ENCODE measurements at places on chromosomes 6 and 20. TPM values are rescaled to one million over a fixed set of nuclear protein-coding genes. Genes with fewer than 3 reads are reported as not detected.

GRCh38 chr20:26207237-26207966 lies 510.7 kb upstream of the ZNF337 start:
- no peak for DNase-seq

CST5 gene
- 0.79 TPM for total RNA-seq

GRCh38 chr6:22413681-22414311 lies 117.0 kb upstream of the PRL start:
- no peak for DNase-seq

GRCh38 chr20:25051386-25052155 lies 6.4 kb downstream of the ACSS1 start:
- DNase-seq: no peak

DNA sequence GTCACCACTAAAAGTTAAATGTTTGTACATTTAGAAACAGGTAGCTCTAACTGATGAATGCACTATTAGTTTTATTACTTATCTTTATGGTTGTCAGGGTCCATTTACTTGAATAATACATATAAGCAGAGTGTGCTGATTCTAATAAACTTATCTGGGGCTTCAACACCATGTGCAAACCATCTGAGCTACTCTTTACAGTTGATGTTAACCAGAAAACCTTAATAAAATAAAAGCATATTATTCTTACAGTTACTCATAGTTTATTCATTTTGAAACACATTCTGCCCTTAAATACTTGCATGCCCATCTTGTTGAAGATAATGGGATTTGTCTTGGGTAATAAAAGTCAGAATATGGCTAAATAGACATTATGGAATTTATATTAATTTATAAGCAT lies 1042.2 kb downstream of the EPHA7 start:
- DNase-seq: no peak

DNA sequence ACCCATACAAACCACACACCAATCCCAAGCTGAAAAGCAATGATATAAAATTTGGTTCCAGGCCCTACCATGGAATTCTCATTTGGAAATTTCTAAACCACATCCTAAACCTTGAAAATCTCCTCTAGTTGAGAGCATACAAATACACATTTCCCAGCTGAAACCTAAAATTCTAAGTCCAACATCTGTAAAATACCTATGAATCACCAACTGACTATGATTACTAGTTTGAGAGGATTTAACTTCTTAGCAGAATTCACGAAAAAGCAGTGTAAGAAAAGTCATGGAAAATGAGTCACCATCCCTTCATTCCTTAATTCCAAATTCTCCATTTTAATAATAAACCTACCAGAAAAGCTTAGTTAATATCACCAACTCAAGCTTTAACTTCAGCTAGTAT lies 15.4 kb downstream of the RANBP9 start:
- no peak for DNase-seq

DNA sequence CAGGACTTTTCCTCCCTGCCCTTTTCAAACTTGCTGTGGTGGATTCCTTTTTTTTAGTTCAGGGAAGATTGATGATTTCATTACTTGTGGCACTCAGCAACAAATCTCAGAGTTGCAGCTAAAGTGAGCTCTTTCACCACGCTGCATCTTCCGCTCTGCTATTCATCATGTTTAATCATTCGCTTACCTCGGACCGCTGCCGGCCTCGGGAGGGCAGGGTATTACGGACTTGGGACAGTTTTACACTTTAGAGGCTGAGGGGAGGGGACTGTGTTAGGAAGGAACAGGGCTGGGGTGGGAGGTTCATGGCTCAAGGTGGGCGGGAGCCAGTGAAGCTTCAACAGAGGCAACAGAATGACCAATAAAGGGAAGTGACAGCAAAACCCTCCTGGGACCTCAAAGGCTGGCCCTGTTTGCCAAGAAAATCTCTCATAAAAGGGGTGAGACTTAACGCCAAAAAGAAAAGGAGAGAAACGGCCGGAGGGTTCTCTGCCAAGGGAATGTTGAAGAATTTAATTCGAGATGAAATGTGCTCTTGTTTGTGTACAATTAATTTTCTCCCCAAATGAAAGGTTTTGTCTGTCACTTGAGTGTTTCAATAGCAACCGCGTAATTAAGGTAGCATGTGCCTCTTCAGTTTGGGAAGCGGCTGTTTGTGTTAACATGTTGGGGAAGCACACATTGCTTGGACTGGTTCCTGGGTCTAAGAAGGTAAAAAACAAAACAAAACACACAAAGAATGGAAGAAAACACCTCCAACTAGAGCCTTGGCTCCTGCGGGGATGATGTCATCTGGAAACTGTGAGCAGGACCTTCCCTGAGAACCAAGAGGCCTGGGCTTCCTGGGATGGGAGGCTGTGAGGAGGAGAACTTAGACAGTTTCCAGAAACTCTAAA lies 72.5 kb upstream of the SULF2 start:
- DNase-seq: no peak

GRCh38 chr6:112027942-112028674 lies 25.8 kb upstream of the CCN6 start:
- no peak for DNase-seq

- DNase-seq: no peak
Observed at GRCh38 chr6:152952866-152953509, 29.9 kb downstream of the FBXO5 start.

DNA sequence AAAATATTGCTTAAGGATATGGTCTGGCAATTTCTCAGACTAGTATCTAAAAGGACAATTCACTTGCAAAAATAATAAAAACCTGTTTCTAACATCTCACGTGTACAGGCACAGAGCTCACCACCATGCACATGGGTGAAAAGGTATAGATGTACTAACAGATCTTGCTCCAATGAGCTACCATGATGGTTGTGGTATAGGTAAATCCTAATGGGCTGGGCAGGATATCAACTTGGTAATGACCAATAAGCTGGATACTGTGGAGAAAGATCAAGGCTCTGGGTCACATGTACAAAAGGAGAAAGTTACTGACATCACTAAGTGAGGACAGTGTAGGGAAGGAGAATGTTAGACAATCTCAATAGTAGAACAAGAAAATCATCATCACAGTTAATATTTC lies 111.0 kb upstream of the NUP153 start:
- DNase-seq: no peak

DNA sequence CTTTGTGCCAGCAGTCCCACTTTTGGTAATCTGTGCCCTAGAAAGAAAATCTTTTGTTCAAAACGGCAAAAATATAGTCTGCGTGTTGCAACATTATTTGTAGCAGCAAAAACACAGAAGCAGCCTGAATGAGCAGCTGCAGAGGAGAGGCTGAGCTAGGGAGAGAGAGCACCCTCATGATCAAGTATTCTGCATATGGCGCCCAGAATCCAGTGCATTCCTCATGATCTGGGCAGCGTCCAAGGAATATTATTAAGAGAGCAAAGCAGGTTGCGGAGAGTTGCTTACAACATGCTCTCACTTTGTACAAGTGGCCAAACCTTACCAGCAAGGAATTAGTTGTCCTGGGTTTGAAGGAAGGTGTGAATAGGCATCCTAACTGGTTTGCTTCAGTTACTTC lies 25.9 kb downstream of the KIZ start:
- no peak for DNase-seq

CCN2 gene
- total RNA-seq: 75.5 TPM

TCEA2 gene
- total RNA-seq: 33.4 TPM

- DNase-seq: peak; percentile 76
Observed at GRCh38 chr6:26196846-26197635, 109.8 kb downstream of the HFE start.

DNA sequence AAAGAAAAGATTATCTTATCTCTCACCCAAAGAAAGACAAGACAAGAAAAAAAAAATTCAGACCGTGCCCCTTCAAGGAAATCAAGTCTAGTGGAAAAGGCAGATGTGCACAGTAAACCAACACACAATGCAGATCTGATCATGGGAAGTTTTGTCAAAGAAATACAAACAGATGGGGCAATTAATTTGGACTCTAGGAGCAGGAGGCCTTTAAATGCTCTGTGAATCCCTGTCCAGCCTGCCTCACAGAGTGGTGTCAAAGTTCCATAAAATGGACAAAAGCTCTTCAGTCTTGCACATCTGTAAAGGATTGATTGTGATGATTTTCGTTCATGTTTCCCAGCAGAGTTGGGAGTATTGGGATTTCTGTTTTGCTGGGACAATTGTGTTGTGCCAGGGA lies 53.1 kb upstream of the TGM3 start:
- DNase-seq: no peak

- no peak for DNase-seq
Observed at GRCh38 chr20:48339986-48340882, 487.6 kb downstream of the PREX1 start.

- DNase-seq: no peak
Observed at GRCh38 chr6:115947966-115948541, 112.6 kb downstream of the FRK start.

- DNase-seq: no peak
Observed at GRCh38 chr6:16409531-16410441, 171.4 kb downstream of the GMPR start.

GRCh38 chr20:6489361-6490171 lies 277.9 kb upstream of the BMP2 start:
- DNase-seq: no peak

PHF10 gene
- total RNA-seq: 59.9 TPM

DNA sequence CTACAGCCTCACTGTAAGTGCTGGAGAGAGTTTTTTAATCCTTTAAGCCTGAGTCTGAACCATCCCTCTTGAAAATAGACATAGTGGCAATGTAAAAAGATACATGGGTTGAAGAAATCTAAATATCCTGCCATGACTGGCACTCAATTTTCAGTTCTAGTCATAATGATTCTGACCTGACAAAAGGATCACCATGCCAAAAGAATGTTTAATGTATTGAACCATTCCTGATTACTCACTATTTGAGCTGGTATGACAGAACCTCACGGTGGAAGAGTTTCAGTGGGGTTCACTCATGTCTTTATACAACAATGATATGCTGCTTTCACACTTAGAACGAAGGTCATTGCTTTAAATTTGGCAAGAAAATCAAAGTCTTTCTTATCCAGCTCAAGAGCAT lies 93.4 kb downstream of the HIVEP2 start:
- no peak for DNase-seq

LAMP5 gene
- total RNA-seq: 3.3 TPM

RAET1L gene
- not detected for total RNA-seq

GRCh38 chr6:27562027-27562410 lies 89.1 kb upstream of the ZNF184 start:
- no peak for DNase-seq

RGS17 gene
- total RNA-seq: 3.7 TPM

OLIG3 gene
- total RNA-seq: 1.2 TPM

- DNase-seq: no peak
Observed at GRCh38 chr20:658731-659291, 5.8 kb upstream of the SRXN1 start.

- DNase-seq: no peak
Observed at GRCh38 chr6:12294851-12295536, 4.8 kb downstream of the EDN1 start.

DNA sequence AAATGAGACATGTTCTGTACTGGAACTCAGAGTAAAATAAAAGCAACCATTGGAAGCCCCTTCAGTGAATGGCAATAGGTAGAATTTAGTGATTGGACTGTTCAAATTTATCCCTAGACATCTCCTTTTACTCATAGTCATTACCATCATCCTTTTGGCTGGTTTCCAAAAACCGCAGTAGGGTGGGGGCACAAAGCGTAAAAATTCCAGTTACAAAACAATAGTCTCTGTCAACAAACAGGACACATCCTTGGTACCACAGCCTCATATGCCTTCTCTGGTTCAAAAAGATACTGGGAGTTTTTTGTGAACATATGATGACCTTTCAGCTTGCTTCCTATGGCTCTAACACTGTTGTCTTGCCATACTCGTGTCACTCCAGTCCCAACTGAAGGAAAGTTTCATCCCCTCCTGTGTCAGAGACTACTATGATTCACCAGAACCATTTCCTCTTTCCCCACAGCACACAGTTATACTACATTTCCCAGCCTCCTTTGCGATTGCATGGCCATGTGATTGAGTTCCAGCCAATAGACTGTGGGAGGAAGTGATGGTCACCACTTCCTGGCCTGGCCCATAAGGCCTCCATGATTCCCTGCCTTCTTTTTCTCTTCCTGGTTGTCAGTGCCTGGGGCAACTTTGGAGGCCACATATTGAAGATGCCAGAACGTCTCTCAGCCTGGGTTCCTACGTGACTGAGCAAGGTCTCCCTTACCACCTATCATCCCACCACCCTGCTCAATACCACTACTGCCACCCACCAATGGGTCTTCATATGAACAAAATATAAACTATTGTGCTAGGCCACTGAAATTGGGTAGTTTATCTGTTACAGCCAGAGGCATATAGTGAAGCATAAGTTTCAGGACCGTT lies 162.4 kb downstream of the ID4 start:
- DNase-seq: no peak

PFDN4 gene
- 28.4 TPM for total RNA-seq

DNA sequence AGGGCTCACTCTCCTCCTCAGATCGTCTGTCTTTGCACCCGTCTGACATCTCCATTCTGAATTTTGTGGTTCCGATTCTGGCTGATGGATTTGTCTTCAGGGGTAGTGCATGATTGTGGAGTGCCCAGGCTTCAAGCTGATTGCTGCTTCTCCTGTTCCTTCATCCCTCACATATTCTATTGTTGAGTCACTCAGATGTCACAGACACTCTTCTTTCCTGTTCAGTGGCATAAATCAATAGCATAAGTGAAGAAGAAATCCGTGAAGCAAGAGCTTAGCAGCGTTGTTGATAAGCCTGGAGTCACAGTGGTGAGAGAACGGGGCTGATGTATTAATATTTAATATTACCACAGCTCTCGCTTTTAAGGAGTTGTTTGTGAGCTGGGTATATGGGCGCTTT lies 152.5 kb downstream of the MTHFD1L start:
- no peak for DNase-seq

PDYN gene
- 0.19 TPM for total RNA-seq

HLA-DOB gene
- 0.88 TPM for total RNA-seq

- no peak for DNase-seq
Observed at GRCh38 chr20:62159839-62160238, 16.3 kb downstream of the SS18L1 start.

DNA sequence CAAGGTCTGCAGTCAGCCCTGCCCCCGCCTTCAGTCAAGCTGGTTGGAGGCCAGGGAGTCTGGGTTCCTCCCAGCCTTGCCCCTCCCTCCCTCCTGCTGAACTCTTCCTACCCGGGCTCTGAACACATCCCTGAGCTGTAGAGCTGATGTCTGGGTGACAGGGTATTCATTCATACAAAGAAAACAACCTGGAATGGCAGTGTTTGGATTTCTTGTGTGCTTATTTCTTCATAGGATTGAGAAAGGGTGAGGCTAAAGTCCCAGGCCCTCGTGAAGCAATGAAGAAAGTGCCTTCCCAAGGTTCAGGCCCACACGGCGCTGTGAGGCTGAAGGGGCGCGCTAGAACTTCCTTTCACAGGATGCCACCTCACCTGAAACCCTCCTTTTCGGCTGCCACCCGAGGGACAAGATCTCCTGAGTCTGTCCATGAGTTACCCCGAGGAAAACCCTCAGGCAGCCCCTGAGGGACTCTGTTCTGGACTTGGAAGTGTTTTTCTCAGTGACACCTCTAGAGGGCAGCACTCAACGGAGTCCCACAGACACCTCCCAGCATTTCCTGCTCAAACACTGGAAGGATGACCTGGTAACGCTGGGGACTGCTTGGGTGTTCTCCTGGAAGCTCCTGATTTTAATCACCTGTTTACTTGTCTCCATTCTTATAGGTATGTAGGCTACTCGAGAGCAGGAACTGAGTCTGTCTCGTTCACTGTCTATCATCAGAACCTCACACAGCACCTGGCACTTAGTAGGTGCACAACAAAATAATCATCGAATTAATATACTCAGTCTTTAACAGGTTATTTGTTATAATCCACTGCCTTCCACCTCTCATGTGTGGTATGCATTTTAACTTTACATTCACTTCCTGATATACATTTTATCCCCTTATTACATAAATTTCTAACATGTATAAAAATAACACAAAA lies 11.8 kb upstream of the GSTA1 start:
- no peak for DNase-seq

PDSS2 gene
- 15.2 TPM for total RNA-seq

SPATA2 gene
- 11.3 TPM for total RNA-seq
